Vagina (tissue), 2 donors: ENCODE measurements at places on chromosomes 1 and 21.

GRCh38 chr1:242212401-242212800 is 213.5 kb upstream of the MAP1LC3C start:
- no peak for DNase-seq

- DNase-seq, result no peak
Observed at GRCh38 chr1:240909701-240910457, 297.9 kb upstream of the GREM2 start.

- no peak for DNase-seq
Observed at GRCh38 chr1:201104141-201104540, 8.1 kb downstream of the CACNA1S start.

DNA sequence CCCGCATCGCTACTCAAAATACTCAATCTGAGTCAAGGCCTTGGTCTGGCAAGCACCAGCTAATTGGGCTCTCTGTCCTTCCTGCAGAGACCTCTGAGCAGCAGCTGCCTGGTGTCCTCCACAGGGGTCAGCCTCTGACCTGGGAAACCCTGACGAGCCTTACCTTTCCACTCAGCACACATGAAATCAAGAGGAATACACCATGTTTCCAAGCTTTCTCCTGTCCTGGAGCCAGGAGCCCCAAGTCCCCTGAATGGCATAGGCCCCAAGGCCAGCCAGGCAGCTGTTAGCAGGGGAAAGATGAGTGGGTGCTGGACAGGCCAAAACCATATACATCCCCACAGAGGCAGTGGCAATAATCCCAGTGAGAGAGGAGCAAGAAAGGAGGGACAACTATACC is 27.2 kb upstream of the TSPEAR start:
- DNase-seq, result no peak

GRCh38 chr1:58590019-58590418 is 13.0 kb upstream of the TACSTD2 start:
- DNase-seq, result no peak

DNA sequence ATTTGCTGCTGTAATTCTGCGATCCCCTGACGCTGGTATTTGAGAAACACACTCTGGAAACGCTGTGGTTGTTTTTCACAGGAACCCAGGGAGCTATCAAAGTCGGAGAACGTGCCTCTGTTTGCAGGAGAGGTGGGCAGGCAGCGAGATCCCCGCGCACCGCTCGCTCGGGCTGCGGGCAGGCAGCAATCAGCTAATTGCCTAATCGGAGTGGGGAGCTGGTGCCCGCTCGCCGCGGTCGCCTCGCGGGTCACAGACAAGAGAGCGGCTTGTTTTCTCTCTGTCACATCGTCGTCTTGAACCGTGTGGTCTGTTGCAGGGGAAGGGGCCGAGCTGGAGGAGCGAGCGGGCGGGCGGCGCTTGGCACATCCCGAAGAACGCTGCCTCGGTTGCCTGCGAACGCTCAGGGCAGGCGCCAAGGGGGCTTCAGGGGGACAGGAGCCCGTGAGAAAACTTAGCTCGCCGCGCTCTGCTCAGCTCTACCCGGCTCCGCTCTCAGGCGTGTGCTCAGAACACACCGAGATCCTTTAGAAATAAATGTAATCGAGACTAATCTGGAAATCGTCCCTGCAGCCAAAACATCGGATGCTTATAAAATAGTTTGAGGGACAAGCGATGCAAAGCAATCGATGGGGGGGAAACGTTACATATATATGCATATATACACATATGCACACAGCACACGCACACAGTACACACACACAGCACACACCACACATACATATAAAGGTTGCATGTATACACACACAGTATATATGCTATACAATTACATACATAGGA is 93.6 kb upstream of the SMYD2 start:
- DNase-seq, result no peak

GRCh38 chr1:11339346-11340232 is 66.6 kb downstream of the UBIAD1 start:
- DNase-seq, result no peak

DNA sequence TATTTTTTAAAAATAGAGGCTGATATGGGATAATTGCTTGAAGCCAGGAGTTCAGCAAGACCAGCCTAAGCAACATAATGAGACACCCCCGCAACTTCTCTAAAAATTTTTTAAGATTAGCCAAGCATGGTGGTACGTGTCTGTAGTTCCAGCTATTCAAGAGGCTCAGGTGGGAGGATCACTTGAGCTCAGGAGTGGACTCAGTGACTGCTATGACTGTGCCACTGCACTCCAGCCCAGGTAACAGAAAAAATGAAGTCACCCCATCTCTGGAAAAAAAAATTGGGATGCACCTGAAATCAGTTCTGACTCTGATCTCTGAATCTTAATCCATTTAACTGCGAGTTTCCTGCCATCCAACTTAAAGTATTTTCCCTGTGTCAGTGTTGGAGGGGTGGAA is 124.2 kb downstream of the MRPS6 start:
- DNase-seq, result no peak

DNA sequence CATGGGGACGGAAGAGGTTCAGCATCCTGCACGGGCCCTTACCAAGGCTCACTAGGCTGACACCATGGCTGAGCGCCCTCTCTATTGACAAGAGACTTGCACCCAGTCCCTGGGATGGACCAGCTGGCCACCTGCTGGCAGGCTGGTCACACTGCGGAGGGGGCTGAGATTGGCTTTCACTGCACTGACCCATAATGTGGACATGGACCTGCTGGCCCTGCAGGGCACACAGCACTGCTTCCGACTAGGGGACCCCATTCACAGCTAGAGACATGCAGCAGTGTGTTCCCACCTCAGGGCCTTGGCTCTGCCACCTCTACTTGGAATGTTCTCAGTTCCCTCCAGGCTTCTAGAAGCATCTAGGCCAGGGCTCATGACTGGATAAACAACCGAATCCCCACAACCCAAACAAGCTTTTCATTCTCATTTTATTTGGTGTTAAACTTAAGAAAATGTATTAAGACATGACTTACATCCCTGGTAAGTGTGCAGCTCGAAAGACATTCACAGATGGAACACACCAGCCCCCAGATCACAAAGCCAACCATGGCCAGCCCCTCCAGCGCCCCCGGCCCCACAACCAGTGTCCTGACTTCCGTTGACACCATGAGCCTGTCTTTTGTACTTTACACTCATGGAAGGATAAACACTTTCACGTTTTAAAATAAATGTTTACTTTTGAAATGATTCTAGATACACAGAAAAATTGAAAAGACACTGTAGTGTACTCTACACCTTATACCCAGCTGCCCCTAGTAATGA is 9.3 kb upstream of the SRARP start:
- DNase-seq, result no peak

- no peak for DNase-seq
Observed at GRCh38 chr1:153498746-153499145, 37.0 kb downstream of the S100A6 start.

GRCh38 chr1:3066250-3066711 is 2.7 kb upstream of the PRDM16 start:
- no peak for DNase-seq

GRCh38 chr1:54583307-54583686 is 35.3 kb downstream of the ACOT11 start:
- no peak for DNase-seq

GRCh38 chr1:89407360-89407759 is 43.5 kb downstream of the GBP6 start:
- no peak for DNase-seq

GRCh38 chr1:2526824-2527555 is 594 bp upstream of the PANK4 start:
- no peak for DNase-seq

DNA sequence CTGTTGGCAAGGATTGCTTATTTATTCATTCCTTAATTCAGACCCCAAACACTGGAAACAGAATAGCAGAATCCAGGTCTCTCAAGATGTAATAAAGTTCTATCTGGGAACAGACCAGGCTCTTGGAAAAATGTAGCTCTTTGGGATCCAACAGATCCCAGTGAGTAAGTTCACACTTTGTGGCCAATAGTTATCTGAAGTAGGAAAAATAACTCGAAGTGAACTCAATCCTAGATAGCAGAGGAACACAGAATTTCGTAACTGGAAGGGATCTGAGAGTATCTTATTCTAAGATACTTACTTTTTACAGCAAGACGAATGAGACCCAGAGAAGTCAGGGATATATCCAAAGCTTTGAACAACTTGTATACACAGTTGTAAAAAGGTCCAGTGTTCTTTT is 150.7 kb upstream of the CD34 start:
- DNase-seq, result no peak

- no peak for DNase-seq
Observed at GRCh38 chr1:157978586-157979403, 14.7 kb upstream of the KIRREL1 start.

DNA sequence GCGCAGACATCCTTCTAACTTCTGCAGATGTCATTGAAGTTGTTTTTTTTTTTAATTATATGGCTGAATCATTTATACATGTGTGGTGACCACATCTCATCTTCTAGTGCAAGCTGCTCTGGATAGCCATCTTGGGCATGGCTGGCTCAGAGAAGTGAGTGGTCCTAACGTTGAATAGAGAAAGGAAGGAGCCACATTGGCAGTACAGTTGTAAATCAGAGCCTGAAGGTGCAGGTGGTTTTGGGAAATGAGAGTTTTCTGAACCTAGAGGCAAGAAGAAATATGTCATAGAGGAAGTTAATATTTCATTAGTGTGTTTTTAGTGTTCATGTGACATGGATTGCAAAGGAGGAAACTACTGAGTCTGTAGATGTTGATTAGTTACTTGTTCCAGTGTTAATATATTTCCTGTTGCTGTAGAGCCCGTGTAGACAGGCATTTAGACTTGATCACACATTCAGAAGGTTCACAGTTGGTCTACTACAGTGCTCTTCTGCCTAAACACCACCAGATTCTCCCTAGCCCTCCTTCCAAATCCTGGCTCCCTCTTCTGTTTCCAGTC is 163.7 kb downstream of the ROR1 start:
- DNase-seq, result no peak

DNA sequence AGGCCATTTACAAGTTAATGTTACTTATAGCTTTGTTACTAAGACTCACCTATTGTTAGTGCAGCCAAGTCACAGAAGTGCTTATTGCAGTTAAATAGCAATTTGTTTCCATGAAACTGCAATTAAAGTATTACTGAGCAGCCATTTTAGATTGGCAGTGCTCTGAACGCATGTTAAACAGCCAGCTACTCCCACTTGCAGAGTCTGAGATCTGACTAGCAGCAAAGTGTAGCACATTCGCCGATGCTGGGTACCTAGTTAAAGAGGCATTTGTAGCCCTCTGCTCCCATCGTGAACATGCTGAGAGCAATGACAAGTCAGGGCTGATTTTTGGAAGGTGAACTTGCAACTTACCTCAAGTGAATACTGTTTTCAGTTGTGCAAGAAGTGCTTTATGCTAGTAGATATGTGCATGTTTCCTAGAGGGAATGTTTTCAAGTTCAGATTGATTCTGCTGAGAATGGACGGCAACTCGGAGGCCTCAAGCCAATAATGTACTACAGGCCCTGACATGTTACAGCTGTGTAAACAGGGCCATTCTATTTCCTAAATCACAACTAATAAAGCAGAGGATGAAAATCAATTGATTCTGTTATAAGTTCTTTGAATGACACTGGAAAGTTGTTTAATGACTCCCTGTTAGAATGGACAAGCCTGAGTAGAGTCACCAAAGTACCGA is 19.8 kb downstream of the LMO4 start:
- DNase-seq, result no peak

GRCh38 chr1:32701951-32702598 is 495 bp downstream of the SYNC start:
- no peak for DNase-seq

DNA sequence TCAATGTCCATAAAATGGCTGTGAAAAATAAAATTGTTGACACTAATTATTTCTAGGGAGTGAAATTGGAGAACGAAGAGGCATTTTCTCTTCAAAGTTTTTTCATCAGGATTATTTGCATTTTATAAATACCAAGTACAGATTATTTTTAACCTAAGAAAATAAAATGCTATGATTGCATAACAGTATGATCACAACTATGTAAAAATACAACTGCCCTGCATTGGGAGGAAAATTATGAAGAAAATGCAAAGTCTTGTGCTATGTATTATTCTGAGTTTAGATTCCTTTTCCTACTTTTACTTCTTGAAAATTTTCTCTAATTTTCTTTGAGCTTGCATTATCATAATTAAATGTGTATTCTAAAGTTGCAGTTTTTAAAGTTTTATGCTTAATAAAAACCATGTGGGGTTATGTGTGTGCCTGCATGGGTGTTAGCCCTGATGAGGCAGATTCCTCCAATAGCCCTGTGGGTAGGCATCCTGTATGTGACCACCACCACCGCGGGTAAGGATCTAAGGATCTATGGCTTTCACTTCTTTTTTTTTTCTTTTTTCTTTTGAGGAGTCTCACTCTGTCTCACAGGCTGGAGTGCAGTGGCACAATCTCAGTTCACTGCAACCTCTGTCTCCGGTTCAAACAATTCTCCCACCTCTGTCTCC is 24.7 kb downstream of the STX6 start:
- DNase-seq, result no peak

DNA sequence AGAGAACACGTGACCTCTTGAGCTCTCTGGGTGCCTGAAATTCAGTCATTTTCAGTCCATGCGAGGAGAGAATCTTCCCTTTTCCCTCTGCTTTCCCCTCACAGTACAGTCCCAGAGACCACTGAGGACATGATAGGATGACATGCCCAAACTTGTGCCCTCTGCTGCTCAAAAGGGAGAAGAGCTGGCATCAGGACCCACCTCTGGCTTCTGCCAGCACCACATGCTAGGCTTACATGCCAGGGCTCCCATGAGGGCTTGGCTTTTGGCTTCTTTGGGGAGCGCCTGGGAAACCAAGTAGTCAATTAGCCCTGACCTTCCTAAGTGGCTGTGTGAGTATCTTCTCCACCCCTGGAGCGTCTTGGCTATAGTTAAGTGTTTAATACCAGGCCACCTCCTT is 13.8 kb upstream of the KCNQ4 start:
- no peak for DNase-seq

- no peak for DNase-seq
Observed at GRCh38 chr1:226739696-226740065, 599 bp upstream of the ITPKB start.

- peak; percentile 87 for DNase-seq
Observed at GRCh38 chr1:35561972-35562680, 4.5 kb downstream of the NCDN start.

DNA sequence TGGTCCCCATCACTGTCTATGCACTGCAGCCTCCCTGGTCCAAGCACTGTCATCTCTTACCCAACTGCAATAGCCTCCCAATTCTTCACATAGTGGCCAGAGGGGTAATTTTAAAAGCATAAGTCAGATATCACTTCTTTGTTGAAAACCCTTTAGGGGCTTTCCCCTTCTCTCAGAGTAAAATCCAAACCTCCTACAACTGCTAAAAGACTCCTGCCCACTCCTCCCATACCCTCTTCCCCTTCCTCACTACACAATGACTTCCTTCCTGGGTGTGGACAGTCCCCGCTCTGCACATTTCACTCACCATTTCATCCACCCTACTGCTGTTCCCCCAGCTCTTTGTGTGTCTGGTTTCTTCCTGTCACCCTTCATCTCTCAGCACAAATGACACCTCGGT is 8.3 kb downstream of the MCOLN2 start:
- no peak for DNase-seq
